Stimulated activated CD8-positive, alpha-beta memory T cell treated with anti-CD3 and anti-CD28 coated beads, Interleukin-15, amount 100 ng/mL, for 24 hours (primary cell): ENCODE measurements at places on chromosomes 7 and 10.

- no peak for DNase-seq
Observed at GRCh38 chr7:131829947-131830558, 273.6 kb upstream of the PODXL start.

- no peak for DNase-seq
Observed at GRCh38 chr7:29192323-29192722, 2.3 kb upstream of the CHN2 start.

GRCh38 chr7:34107276-34107675 is 201.9 kb downstream of the BMPER start:
- no peak for DNase-seq

- DNase-seq: no peak
Observed at GRCh38 chr7:114622221-114622620, 207.6 kb downstream of the FOXP2 start.

GRCh38 chr10:127357265-127357664 is 160.9 kb upstream of the INSYN2A start:
- DNase-seq: no peak

- DNase-seq: no peak
Observed at GRCh38 chr7:144834641-144835144, 1.2 kb downstream of the TPK1 start.

DNA sequence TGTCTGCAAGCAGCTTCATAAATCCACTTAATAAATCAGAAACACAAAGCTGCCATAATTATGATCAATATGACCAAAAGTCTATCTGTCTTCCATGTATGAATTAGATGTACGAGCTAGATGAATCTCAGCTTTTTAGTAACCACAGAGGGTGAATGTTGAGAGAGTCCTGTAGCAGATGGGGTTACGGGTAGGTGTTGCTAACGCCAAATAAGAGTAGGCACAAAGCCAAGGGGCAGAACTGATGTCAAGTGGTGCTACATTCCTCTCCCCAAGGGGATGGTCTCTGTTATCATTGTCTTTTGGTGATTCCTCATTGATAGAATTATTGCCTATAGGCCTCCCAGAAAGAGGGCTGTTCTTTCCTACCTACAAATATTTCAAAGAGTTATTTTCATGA is 257.8 kb downstream of the PCLO start:
- no peak for DNase-seq

GRCh38 chr7:117064688-117065087 is 111.4 kb downstream of the ST7 start:
- no peak for DNase-seq

GRCh38 chr10:111598433-111599059 is 521.7 kb downstream of the ADRA2A start:
- no peak for DNase-seq

GRCh38 chr7:31056775-31057346 is 4.8 kb downstream of the ADCYAP1R1 start:
- no peak for DNase-seq

DNA sequence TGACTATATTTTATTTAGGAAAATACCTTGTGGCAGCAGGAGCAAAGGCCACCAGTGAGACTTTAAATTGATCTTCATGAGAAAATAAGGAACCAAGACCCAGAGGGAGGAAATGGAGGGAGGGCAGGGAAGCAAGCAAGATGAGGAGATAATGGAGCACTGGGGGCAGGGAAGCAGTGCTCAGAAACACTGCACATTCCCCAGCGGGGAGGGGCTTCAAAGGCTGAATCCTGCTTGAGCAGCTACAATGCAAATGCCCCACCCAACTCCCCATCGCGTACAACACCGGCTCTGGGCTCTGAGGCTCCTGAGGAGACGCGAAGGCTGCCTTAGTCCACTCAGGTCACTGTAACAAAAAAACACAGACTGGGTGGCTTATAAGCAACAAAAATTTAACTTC is 503.8 kb downstream of the GRID1 start:
- DNase-seq: no peak

DNA sequence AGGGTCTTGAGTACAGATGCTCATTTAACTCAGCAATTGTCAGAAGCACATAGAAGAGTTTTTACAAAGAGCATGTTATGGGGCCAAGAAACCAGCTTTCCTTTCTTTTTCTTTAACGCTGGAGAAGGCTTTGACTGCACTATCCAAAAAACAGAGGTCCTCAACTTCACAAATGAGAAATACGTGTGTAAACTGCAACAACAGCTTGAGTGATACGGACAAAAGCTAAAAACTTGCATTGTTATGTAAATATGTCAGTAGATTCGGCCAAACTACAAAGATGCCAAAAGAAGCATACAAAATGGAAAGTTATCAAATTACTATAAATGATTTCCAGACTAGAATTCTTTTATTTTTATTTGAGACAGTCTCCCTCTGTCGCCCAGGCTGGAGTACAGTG is 62.4 kb upstream of the C10orf90 start:
- no peak for DNase-seq
